ENCODE measurements at places on chromosomes 4 and X.

DNA sequence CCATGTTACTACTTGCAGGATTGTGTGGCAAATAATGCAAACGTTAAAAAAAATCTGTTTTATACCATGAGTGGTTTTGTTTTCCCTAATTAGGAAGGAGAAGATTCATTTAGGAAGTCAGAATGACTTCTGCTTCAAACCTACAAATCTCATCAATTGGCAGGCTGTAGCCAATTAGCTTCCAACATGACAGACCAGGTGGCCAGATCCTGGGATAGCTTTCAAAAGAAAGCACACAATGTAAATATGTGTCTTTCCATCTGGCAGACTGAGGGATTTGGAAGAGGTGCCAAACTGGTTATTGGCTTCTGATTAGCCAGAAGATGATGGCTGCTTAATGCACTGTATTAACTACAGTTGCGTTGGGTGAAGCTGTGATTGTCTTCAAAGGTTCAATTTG lies 432.8 kb downstream of the ANKRD50 start:
- no peak for DNase-seq

DNA sequence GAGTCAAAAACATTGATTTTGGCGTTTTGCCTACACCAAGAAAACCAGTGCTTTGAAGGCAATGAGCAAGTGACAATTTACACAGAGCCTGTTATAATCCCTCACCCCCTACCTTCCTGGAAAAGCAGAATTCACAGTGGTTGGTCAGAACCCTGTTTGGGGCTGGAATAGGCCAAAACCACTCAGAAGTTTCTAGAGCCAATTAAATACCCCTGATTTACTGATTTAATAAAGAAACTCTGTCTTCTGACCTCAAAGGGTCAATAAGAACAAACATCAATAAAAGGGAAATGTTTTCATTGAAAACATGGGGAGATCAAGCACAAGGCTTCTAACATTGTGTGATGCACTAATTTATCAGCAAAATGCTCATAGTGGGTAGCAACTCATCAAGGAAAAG lies 116.3 kb downstream of the UNC5C start:
- no peak for DNase-seq

DNA sequence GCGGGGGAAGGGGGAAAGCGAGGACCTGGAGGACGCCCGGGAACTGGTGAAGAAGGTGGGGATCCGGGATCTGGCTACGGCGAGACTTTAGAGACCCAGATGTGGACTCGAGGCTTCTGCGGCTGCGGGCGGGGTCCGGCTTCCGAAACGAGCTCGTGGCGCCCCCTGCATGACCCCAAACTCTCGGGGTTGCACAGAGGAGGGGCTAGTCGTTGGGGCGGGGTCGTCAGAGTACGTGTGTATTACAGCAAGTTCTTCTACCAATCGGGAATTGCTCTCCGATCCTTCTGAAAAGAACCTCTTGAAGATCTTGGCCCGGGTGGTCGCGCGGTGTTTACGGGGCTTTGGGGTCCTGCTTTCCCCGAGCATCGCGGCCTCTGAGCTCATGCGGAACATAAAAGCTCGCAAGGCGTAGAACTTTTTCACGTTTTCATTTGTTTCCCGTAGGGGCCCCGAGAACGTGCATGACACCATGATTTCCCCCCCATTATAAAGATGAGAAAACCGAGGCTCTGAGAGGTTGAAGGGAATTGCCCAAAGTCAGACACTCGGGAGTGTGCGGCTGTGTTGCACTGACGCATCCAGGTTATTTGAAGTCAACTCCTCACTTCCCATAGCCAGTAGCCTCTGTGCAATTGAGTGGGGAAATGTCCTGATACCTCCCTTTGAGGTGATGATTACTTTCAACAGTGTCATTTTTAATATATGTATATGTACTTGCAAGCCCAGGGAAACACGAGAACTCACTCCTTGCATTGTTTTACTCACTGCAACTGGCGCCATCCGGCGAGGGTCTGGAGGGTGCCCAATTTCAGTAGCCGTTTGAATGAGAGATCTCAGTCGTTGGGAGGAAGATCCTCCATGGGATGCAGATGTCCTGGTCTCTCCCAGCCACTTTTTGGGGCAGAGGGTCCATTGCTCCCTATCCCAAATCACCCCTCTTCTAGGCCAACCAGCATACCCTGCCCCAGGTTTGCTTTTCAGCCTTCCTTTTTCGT lies at the start of gene BEND4:
Gene BEND4 (minus strand): TSS at position 149 of the 998 bp plus-strand sequence. CDS start 512 bp downstream, outside the sequence.
- no peak for DNase-seq

DNA sequence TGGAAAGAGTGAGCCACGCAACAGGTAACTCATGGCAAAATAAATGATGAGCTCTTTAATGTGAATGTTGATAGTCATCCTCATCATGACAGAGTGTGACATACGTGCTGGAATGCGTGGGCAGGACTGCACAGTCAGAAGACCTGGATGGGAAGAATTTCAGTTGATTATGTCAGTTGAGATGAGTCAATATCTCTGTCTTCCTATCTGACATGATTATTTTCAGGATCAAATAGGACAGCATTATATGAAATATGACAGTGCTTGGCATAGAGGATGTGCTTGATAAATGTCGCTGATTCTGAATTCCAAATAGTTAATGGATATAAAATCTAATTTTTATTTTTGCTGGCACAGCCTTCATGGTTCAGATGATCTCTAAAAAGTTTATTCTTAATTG lies 95.1 kb downstream of the IL15 start:
- DNase-seq: no peak

DNA sequence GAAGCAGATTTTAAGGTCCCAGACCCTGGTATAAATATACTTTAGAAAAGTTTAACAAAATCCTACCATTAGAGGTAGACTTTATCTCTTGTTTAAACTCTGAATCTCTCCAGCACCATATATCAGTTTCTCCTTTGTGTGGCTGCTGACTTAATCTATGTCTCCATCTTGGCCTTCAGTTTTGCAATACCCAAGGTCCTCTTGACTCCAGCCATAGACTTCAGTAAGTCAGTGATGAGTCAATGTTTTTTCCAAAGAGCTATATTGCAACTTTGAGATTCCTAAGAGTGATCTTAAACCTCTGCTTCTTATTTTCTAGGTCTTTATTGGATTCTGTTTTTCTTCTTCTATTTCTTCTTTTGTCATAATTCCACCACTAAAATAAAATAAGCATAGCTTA lies 50.8 kb upstream of the ADGRL3 start:
- DNase-seq: peak; percentile 90

DNA sequence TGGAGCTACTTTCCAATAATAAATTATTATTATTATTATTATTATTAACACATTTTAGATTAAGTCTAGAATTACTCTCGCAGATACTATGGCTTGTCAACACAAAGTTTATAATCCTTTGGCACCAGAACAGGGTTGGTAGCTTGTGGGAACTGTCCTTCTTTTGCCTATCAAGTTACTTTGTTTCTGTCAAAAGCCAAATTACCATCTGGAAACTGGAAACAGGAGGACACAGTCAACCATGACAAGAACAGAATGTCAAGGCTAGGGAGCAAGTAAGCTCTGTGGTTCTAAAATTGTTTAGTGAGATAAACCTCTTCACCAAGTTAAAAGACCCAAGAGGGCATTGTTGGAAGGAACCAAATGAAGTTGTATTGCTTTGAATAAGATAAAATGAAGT lies 42.5 kb downstream of the DGKK start:
- no peak for DNase-seq

GRCh38 chr4:1746919-1747602 lies 25.7 kb downstream of the TACC3 start:
- no peak for DNase-seq

GRCh38 chr4:77305766-77306165 lies 148.8 kb downstream of the CCNG2 start:
- DNase-seq: no peak

DNA sequence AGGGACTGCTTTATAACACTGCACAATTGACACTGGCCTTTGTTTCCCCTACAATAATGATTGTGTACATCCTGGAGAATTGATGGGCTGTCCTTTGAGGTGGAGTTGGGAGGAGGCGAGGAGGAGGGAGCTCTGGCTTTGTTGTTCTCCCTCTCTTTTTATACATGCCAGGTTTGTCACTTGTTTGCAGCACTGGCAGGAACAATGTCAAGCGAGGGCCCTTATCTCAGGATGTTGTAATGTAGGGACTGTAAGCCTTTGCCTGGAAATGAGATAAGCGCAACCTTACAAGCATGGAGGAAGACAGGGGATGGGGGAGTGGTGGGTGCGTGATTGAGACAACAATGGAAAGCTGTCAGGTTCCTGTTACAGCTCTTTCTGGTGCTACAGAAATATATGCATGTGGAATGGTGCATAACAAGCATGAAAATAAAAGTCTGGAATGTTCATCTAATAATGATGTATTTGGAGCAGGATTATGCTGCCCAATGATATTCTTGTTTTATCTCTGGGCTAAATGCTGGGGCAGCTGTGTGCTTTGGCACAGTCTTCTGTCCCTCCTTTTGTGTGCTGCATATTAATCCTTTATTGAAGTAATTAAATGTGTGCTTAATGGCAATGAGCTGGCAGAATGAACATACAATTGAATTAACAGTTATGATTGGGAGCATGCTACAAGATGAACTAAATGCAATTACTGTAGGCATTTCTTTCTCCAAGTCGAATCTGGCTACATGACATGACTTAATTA lies 294.4 kb downstream of the GPAT3 start:
- DNase-seq: no peak

DNA sequence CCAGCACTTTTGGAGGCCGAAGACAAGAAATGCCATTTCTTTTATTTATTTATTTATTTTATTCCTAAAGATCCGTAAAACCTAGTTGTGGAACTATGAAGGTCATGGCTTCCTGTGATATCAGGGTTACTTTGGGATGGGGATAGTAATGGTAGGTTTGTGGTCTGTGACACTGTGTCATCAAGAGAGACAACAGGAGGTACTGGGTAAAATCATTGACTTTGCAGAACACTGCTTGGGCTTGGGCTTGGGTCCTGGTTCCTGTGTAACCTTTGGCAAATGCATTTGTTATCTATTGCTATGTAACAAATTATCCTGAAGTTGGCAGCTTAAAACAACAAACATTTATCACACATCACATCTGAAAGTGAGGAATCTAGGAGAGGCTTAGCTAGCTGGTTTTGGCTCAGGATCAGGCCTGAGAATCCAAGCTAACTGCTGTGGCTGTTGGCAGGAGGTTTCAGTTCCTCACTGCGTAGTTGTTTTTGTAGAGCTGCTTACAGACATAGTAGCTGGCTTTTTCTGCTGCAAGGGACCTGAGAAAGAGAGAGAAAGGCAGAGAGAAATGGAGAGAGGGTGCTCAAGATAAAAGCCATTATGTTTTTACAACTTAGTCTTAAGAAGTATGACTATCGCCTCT lies 576.4 kb upstream of the SLIT2 start:
- DNase-seq: no peak

- no peak for DNase-seq
Measured at GRCh38 chr4:8473198-8473919, 32.8 kb downstream of the TRMT44 start.

GRCh38 chr4:14023896-14024295 lies 396.4 kb upstream of the BOD1L1 start:
- no peak for DNase-seq

GRCh38 chr4:151806511-151806927 lies 45.7 kb upstream of the GATB start:
- peak; percentile 87 for DNase-seq

GRCh38 chrX:21847342-21847741 lies 7.9 kb downstream of the MBTPS2 start:
- DNase-seq: no peak

DNA sequence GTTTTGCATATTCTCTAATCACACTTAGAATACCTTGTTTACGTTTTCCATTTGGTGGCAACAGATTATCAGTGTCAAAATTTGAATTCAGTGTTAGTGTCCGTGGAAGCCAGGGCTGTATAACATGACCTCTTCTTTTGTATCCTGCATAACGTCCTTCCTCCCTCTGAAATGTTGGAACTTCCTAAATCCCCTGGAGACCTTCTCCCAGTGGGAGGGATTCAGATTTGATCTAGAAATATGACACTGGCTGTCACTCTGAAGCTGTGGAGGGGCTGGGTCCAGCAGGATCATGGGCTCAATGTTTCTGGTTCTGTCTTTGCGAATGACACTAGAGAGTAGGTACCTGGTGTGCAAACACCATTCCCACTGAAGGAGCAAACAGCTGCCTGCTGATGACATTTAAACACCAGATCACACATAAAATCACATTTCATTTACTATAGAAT lies 850 bp upstream of the CXCL3 start:
- DNase-seq: peak; percentile 34

DNA sequence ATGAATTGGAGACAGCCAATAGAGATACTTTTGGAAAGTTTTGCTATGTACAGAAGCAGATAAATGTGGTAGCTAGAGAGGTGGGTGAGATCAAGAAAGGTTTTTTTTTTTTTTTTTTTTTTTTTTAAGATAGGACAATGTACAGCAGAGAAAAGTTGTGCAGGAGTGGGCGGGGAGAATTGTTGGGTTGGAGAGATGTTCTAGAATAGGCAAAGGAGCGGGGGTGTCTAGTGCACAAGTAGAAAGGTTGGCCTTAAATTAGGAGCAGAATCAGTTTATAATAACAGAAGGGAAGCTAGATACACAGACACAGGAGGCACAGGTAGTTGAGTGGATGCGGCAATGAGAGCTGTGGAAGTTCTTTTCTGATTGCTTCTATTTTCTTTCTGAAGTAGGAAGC lies 66.2 kb upstream of the PGK1 start:
- no peak for DNase-seq

DNA sequence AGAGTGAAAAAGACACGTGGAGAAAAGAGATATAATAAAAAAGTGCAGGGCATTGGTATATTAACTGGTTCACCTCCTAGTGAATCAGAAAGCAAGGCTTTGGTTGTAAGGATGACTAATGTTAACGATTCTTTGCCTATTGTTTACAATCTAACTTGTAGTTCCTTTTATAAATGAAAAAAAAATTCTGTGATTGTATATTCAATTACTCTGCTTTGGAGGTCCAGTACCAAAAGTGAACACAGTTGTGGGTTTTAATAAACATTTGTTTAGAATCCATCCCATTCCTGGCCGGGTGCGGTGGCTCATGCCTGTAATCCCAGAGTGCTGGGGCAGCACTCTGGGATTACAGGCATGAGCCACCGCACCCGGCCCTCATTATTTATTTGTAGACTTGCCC lies 36.9 kb upstream of the PRSS12 start:
- DNase-seq: no peak

- no peak for DNase-seq
Measured at GRCh38 chr4:155879767-155880166, 13.7 kb upstream of the ASIC5 start.

GRCh38 chrX:86887341-86887740 lies 630.3 kb upstream of the KLHL4 start:
- peak; percentile 6 for DNase-seq

GRCh38 chr4:107999932-108000539 lies 10.3 kb downstream of the HADH start:
- DNase-seq: peak; percentile 33

DNA sequence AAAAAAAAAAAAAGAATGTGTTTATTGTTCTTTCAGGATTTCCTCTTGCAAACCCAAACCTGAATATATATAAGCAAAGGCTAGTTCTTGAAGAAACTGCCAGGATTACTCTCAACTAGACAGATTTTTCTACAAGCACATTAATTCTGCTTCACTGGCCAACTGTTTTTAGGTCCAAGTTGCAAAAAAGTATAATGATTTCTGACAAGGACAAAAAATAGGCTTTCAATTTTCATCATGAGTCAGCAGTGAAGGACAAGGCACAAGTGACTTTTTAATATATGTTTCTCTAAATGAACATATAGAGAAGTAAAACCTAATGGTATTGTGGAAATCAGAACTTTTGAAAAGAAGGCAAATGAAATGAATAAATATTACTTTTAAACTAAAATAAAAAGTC lies 73.7 kb downstream of the ELOVL6 start:
- no peak for DNase-seq

Data from mesenchymal stem cell (in vitro differentiated cells and primary cell).